Stimulated activated CD4-positive, alpha-beta T cell treated with anti-CD3 and anti-CD28 coated beads, Interleukin-4, amount 100 ng/mL, for 1 hour (primary cell): ENCODE measurements at places on chromosomes 2 and 18.
A peak's percentile ranks its signal among the peaks of the same experiment; 100 is the strongest.

DNA sequence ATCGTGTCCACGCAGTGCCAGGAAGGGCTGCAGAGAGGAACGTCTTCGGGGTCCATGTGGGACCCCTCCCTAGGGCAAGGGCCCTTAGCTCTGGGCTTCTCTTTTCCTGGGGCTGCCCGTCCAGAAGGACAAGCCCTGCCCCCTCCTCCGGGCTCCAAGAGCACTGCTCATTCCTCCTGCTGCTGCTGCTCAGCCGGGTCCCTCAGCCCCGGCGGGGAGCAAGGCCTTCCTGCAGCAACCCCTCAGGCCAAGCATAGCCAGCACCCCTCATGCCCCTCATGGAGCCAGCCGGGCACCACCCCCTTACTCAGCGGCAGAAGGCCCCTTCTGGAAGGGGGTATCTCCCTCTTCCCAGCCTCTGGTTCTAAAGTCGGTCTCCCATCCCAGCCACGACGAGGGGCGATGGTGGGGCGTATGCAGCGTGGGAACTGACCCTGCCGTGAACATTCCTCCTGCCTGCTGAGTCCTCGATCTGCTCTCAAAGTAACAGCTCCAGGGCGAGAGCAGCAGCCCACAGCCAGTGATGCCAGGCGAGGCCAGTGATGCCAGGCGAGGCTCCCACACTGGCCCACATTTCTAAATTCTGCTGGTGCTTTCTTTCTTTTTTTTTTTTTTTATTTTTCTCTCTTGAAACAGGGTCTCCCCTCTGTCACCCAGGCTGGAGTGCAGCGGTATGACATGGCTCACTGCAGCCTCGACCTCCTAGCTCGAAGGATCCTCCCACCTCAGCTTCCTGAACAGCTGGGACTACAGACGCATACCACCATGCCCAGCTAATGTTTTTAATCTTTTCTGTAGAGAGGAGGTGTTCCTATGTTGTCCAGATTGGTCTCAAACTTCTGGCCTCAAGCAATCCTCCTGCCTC is 99.7 kb downstream of the HDAC4 start:
- DNase-seq = no peak

- no peak for DNase-seq
Measured at GRCh38 chr2:72895154-72895553, 7.9 kb downstream of the SPR start.

GRCh38 chr2:55330541-55331297 is 61.7 kb upstream of the MTIF2 start:
- DNase-seq = no peak

GRCh38 chr2:59530258-59530657 is 1023.2 kb downstream of the BCL11A start:
- DNase-seq = no peak

- no peak for DNase-seq
Measured at GRCh38 chr2:204850581-204850980, 305.3 kb downstream of the PARD3B start.

DNA sequence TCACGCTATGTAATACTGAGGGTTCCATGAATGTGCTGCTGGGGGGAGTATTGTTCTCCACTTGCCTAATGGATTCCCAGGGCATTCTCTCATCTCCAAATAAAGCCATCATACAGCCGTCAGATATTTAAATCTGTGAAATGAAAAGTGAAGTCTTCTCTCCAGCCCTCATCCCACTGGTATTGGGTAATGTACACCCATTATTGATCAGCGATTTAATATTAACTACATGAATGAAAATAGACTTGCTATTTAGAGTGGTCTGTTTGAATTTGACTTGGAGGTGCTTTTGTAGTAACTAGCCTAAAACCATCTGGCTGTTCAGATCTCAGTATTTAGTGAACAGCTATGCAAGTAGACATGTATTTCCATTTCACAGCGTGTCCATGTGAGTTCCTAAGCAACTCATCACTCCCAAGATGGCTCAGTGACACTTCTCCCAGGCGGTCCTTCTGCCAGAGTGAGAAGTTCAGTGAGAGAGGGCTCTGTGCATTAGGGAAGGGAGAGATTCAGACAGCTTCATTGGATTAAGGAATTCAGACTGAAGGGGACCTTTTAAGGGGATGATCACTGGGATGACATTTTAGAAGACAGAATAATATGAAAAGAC is 140.7 kb downstream of the WDSUB1 start:
- no peak for DNase-seq

DNA sequence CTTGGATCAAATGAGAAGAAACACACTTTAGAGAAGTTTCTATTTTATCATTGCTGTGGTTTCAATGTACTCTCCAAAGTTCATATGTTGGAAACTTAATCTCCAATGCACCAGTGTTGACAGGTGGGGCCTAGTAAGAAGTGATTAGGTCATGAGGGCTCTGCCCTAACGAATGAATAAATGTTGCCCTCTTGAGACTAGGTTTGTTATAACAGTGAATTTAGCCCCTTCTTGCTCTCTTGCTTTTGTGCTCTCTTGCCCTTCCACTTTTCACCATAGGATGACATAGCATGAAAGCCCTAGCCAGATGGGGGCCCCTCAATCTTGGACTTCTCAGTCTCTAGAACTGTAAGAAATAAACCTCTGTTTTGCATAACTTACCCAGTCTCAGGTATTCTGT is 664.8 kb downstream of the DCC start:
- DNase-seq = no peak

DNA sequence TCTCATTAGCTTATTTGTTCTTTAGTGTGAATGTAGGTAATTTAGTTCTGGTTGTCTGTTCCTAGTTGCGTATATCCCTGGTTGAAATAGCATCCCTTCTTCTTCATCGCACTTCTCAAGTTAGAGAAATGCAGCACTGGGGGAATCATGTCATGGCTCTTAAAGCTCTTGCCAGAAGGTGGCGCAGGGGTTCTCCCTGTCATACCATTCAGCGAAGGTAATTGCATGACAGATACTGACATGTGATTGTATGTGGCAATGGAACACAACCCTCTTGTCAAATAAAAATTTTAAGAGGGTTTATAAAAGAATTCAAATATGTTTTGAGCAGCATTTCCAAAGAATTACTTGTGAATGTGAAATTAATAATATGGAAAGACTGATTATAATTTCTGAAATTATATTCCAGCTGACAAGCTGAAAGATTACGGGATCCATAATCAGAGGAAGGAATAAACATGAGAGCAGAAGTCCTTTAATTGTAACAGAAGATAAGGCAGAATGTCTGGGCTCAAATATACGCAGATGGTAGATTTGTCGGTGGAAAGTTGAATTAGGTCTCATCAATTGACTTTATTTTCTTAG is 411.7 kb downstream of the DSEL start:
- peak; percentile 17 for DNase-seq

GRCh38 chr2:15912203-15912602 is 28.1 kb upstream of the MYCN start:
- DNase-seq = no peak

DNA sequence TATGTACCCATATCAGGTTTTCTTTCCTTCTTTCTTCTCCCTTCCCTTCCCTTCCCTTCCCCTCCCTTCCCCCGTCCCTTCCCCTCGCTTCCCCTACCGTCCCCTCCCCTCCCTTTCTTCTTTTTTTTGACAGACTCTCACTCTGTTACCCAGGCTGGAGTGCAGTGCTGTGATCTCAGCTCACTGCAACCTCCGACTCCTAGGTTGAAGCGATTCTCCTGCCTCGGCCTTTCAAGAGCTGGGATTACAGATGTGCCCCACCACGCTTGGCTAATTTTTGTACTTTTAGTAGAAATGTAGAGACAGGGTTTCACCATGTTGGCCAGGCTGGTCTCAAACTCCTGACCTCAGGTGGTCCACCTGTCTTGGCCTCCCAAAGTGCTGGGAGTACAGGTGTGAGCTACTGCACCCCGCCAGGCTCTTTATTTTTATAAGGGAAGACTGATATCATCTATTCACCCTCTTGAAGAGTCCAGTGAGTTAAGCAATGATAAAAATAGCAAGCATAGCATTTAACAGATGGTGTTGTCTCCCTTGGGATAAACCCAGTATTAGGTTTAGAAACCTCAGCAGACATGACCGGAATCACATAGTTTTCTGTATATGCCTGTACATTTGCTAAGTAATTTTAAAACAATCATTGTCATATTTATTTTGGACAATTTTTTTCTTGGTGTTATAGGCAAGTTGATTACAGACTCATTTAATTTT is 888.4 kb downstream of the TRIB2 start:
- DNase-seq = no peak

DNA sequence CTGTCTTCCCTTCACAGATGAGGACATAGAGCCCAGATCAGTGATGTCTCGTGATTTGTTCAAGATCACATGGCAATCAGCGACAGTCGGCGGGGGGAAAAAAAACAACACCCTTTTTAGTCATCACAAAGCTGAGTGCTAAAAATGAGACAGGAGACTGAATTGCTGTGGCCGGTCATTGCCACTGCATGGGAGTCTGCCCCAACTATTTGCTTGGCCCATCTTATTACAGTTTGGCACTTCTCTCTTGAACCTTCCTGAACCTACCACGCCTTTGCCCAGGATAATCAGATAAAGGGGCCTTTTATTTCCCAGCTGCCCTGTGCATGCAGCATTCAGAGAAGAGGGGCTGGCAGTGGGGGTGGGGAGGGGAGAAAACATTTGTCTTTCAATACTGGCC is 42.7 kb downstream of the SETBP1 start:
- DNase-seq = no peak

- no peak for DNase-seq
Measured at GRCh38 chr2:237598468-237599208, 8.1 kb upstream of the RAB17 start.

DNA sequence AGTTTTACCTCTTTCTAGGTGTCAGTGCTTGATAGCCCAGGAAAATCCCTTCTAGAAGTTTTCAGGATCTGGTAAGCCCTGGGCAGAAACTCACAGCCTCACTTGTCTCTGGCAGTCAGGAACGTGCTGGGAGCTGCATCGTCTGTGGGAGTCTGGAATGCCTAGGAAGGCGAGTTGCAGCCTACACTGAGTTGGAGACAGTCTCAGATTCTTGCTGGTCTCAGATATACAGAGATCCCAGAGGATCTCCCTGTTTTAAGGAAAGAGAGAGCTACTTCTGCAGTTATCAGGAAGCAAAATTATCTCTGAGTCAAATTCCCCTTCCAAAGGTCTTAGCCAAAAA is 104.4 kb upstream of the CDC42EP3 start:
- no peak for DNase-seq

- no peak for DNase-seq
Measured at GRCh38 chr2:162004031-162004430, 70.0 kb downstream of the DPP4 start.

DNA sequence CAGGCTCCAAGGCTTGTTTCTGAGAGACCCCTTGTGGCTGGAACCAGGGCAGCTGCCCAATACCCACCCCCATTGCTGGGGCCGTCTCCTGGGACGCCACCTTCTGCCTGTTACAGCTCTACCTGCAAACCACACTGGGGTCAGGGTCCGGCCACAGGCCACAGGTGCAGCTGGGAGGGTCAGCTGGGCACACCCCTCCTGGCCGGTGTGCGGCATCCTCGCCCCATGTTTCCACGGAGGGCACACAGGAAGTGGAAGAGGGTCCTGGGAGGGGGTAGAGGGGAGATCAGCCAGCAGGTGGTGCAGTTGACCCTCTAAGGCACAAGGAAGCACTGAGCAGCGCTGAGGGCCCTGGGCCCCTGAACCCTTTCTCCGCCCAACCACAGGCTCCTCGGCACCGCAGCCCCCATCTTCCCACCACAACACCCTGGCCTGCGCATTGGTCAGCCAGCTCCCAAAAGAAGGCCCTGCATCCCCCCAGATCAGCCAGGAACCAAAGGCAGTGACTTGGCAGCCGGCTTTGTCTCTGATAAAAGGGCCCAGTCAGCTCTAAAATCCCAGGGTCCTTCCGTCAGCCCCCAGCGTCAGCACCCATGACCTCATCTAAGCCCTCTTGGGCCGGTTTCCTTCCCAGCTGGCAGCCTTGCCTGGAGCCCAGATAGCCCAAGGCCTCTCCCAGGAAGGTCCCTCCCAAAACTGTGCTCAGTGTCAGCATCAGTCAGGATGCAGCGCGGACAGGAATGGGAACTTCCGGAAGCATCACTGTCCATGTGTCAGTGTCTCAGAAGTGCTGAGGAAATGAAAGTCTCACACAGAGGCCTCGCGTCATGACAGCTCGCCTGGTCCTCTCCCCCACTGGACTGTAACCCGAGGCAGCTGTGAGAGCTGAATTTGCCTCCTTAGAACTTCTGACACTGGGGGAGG is 1.7 kb downstream of the ERFE start:
- no peak for DNase-seq

DNA sequence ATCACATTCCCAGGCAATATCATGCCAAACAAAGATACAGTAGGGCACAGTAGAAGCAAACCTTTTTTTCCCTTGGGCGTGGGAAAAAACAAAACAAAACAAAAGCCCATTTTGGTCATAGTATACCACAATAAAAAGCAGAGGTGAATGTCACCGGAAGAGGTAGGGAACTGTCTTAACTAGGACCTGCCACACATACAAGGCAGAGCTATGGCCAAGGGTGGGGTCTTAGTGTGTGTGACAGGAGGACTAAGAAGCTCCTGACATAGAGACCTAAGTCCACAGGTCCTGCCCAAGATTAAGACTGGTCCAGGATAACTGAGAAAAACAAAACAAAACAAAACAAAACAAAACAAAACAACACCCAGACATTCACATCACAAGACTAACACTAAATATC is 441.2 kb upstream of the DSEL start:
- DNase-seq = no peak

GRCh38 chr18:24153397-24153796 is 14.5 kb downstream of the CABYR start:
- DNase-seq = no peak

DNA sequence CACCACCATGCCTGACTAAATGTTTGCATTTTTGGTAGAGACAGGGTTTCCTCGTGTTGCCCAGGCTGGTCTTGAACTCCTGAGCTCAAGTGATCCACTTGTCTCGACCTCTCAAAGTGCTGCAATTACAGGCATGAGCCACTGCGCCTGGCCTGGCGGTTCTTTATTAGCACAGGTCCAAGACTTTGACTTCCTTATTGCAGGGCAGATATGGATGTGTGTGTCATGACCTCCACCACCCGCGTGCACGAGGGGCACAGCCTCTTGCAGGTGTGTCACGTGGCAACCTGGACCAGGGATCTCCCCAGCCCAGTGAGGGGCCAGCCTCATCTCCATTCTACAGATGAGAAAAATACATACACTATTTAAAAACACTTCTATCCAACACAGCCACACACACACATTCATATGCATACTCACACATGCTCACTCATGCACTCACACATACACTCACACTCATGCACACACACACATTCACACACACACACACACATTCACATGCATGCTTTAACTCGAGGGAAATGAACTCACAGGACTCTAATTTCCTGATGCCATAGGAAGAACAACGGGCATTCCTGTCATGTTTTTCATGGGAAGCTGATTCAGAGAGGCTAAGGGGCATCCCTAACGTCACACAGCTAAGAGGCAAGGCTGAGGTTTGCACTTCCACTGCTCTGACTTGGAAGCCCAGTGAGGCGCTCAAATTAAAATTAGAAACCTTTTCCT is 38.8 kb downstream of the RRM2 start:
- DNase-seq = no peak

- DNase-seq = no peak
Measured at GRCh38 chr18:60232541-60232940, 140.0 kb downstream of the MC4R start.

- no peak for DNase-seq
Measured at GRCh38 chr2:173205375-173205774, 129.7 kb downstream of the MAP3K20 start.
